ENCODE measurements at places on chromosomes 12 and 14. TPM values are rescaled to one million over a fixed set of nuclear protein-coding genes. Genes with fewer than 3 reads are reported as not detected.
A peak's percentile ranks its signal among the peaks of the same experiment; 100 is the strongest.

DNA sequence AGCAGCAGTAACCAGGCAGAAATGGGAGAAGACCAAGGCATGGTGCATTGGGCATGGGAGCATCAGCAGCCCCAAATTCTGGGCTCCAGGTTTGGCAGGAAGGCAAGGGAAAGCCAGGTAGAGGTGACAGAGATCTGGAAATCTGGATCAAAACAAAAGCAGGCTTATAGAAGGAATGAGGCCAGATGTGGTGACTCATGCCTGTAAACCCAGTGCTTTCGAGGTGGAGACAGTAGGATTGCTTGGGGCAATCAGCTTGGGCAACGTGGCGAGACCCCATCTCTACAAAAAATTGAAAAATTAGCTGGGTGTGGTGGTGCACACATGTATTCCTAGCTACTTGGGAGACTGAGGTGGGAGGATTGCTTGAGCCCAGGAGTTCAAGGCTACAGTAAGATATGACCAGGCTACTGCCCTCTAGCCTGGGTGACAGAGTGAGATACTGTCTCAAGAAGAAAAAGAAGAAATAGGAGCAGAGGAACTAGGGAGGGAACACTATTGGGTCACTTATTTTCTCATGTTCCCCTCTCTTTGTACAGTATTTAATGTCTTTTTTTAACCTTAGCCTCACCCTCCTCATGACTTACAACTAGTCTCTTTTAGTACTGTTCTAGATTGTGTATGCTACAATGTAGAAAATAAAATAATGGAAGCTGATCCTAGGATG, 25.1 kb downstream of the SLC4A8 start:
- no peaks in the 10 kb centered on the region for H3K4me1 ChIP-seq
- no peak overlapping the region for H3K27ac ChIP-seq
- no peaks in the 10 kb centered on the region for H3K36me3 ChIP-seq
- no peak overlapping the region for H3K4me3 ChIP-seq
- no peaks in the 10 kb centered on the region for H3K27me3 ChIP-seq
- no peak for DNase-seq

SPIC gene
- polyA plus RNA-seq, result 0.13 TPM

LRTM2 gene
- not detected for polyA plus RNA-seq

NUAK1 gene
- polyA plus RNA-seq, result 0.01 TPM

GRCh38 chr14:75290851-75291250, 12.2 kb downstream of the FOS start:
- H3K4me3 ChIP-seq, result no peak overlapping the region
- peaks cover 61% of the 10 kb centered on the region for H3K4me1 ChIP-seq
- no peaks in the 10 kb centered on the region for H3K27me3 ChIP-seq
- H3K36me3 ChIP-seq, result no peaks in the 10 kb centered on the region
- no peak for DNase-seq
- no peak overlapping the region for H3K27ac ChIP-seq

DNA sequence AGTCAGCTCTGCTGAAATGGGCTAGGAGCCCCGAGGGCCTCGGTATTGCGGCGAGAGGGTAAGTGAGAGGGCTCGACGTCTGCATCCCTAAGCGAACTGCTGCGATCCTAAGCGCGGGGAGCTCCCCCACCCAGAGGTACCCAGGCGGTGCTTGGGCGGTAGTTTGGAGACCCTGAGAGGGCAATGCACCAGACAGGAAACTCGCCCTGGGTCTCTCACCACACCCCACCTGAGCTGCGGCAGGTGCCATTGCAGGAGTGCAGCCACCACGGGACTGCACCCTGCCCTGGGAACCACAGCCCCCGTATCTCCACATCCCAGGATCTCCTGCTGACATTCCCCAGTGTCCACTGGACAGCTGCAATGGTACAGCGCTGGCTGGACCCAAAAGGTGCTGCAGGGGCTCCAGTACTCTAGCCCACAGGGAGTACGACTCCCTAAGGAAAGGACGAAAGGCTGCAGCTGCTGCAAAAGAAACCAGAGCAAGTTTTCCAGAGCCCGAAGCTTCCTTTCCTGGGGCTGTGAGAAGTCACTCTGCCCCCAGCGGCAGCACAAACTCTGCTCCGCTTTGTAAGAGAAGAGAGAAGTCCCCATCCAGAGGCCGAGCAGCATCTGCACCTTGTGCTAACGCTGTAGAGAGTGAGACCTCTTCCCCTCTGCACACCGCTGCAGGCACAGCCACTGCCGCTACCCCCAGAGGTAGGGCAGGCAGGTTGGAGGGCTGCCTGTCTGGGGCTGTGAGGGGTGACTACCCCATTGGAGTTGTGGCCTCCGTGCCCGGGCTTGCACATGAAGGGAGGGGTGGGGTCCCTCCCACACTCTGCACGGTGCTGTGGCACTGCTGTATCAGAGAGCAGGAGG, 31.1 kb upstream of the MON2 start:
- no peak overlapping the region for H3K27ac ChIP-seq
- H3K4me3 ChIP-seq, result peak overlapping the region; percentile 40
- H3K27me3 ChIP-seq, result no peaks in the 10 kb centered on the region
- peak; percentile 41 for DNase-seq

DNA sequence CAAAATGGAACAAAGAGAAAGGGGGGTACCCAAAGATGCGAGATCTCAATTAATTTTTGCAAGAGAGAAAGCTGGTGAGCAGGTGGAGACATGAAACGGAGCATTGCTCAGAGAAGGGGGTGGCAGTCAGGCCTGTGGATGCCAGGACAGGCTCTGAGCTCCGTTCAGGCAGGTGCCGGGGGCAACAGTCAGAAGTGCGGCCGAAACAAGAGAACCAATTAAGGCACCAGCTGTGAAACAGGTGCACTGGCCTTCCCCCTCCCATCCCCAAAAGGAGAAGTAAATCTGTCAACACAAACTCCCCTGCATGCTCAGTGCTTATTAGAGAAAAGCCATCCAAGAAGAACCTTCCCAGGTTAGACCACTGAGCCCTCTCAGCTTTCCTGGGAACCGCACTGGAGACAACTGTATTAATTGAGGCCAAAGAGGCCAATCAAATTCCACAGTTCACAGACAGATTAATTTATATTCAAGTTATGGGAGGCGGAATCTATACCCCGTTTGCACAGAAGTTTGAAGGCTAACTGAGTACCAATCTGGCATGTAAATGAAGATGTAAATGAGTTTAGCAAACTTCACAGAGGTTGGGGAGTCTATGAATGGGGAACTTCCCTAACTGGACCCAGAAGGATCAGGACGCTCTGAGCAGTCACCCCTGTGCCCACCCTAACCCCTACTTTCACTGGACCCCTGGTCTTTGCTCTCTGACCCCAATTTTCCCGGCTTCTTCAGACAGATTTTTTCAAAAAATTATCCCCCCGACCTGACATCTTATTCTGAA, 20.9 kb downstream of the OAS2 start:
- no peak overlapping the region for H3K4me3 ChIP-seq
- H3K27me3 ChIP-seq, result no peaks in the 10 kb centered on the region
- H3K4me1 ChIP-seq, result no peaks in the 10 kb centered on the region
- H3K36me3 ChIP-seq, result peaks cover 86% of the 10 kb centered on the region

- peaks cover 37% of the 10 kb centered on the region for H3K27me3 ChIP-seq
- H3K27ac ChIP-seq, result no peak within 1 kb of the TSS
- H3K4me1 ChIP-seq, result peaks cover 53% of the 10 kb centered on the region
Observed at GRCh38 chr12:6927379-6928021, at the start of gene ATN1. Gene ATN1 (plus strand): TSS chr12:6927959. CDS start chr12:6934002, 6,043 bp downstream.

DNA sequence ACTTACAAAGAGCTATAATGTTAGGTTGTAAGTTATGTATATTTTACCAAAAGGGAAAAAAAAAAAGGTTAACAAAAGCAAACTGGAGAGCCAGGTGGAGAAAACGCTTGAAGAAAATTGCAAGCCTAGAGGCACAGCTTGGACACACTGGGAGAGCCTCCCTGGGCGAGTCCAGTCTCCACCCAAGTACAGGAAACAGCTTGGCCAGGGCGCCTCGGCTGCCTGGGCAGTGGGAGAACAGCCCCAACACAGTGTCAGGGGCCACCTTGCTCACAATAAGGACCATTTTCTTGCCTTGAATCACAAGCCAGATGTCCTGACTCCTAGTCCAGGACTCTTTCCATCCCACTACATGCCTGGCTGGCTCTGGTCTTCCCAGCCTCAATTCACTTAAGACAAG, 33.3 kb downstream of the TTC7B start:
- no peak overlapping the region for H3K27ac ChIP-seq
- DNase-seq, result no peak
- no peaks in the 10 kb centered on the region for H3K36me3 ChIP-seq
- H3K4me3 ChIP-seq, result no peak overlapping the region

- H3K36me3 ChIP-seq, result no peaks in the 10 kb centered on the region
- H3K27ac ChIP-seq, result no peak overlapping the region
- H3K27me3 ChIP-seq, result no peaks in the 10 kb centered on the region
- no peak overlapping the region for H3K4me3 ChIP-seq
Observed at GRCh38 chr14:34691206-34691605, 23.2 kb downstream of the CFL2 start.

ETFRF1 gene
- polyA plus RNA-seq, result 16.0 TPM

BBOF1 gene
- not detected for polyA plus RNA-seq

DNA sequence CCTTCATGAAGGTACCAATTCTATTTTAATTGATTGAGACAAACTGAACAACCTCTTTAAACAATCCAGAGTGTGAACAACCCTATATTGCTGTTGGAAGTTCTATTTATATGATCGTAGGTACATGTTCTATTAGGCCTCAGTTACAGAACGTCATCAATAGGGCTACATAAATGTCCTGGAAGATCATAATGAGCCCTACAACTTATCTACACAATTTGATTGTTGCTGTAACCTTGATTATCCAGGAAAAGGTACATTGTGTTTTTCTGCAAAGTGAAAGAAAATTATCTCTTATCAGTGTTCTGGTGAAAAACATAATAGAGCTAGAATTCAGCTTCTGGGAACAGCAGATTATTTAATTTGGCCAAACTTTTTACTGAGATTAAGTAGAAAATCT, 612.9 kb downstream of the GALC start:
- H3K4me3 ChIP-seq, result no peak overlapping the region
- no peaks in the 10 kb centered on the region for H3K4me1 ChIP-seq
- no peaks in the 10 kb centered on the region for H3K27me3 ChIP-seq
- no peaks in the 10 kb centered on the region for H3K36me3 ChIP-seq

GRCh38 chr12:130818635-130819576, 20.1 kb downstream of the STX2 start:
- H3K4me1 ChIP-seq, result peaks cover 10% of the 10 kb centered on the region
- peaks cover 28% of the 10 kb centered on the region for H3K36me3 ChIP-seq
- peak overlapping the region; percentile 50 for H3K27ac ChIP-seq
- peak overlapping the region; percentile 93 for H3K4me3 ChIP-seq

DNA sequence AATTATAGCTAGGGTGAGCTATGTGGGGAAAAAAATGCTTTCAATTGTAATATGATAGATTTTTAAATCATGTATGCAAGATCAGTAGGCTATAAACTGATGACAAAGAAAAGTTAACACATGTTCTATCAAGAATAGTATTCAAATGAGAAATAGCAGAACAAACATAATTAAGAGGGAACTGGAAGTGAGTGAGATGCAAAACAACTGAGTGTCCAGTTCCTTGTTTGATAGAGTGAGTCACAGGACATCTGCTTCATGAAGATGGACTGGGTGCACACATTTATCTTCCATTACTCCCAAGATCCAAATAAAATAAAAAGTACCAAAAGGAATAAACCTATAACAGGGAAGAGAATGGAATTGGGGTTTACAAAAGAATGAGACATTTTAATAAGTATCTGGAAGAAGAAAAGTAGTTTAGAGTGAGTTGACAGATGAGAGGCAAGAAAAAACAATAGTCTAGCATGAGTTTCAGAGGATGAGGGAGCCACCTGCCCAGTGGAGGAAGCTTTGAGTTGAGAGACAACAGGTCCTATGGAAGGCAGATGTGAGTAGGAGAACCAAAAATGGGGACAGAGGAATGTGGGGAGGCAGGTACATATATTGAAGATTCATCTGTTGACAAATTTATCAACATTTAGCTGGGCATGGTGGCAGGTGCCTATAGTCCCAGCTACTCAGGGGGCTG, 178.1 kb upstream of the ARHGAP5 start:
- no peaks in the 10 kb centered on the region for H3K36me3 ChIP-seq
- H3K27me3 ChIP-seq, result no peaks in the 10 kb centered on the region
- peak; percentile 30 for DNase-seq
- no peak overlapping the region for H3K4me3 ChIP-seq

All from CD14-positive monocyte (primary cell).